D721Med (cell line): ENCODE measurements at places on chromosomes 16 and 17.

DNA sequence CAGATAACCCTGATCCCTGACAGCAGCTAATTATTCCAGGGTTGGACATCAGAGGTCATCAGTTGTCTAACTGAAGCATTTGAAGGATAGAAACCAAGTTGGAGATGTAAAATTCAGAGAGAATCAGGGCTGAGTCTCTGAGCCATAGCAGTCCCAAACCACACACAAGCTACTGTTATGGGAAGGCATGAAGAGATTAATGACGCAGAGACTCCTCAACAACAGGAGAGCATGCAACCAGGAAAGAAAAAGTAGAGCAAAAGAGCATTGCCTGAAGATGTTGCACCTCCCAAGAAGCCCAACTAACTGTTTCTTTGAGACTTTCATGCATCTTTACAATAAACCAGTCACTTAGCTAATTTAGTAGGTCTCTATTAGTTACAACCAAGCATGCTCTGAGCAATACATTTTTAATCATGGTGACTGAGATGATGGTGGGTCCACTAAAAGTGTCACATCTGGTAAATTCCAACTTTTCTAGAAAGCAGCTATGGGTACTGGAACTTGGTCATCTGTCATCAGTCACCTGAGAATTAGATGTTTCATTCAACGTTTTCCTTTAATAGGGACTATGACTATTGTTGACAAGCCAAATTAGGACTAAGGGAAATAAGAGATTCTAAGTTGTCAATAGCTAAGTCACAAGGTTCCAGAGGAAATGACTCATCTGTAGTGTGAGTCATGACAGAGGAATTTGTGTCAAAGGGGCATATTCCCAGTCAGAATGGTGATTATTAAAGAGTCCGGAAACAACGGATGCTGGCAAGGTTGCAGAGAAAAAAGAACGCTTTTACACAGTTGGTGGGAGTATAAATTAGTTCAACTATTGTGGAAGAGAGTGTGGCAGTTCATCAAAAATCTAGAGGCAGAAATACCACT is 239.8 kb downstream of the CHD9NB start:
- no peak for DNase-seq

GRCh38 chr17:49515196-49515770 is 20.2 kb downstream of the NGFR start:
- no peak for DNase-seq

DNA sequence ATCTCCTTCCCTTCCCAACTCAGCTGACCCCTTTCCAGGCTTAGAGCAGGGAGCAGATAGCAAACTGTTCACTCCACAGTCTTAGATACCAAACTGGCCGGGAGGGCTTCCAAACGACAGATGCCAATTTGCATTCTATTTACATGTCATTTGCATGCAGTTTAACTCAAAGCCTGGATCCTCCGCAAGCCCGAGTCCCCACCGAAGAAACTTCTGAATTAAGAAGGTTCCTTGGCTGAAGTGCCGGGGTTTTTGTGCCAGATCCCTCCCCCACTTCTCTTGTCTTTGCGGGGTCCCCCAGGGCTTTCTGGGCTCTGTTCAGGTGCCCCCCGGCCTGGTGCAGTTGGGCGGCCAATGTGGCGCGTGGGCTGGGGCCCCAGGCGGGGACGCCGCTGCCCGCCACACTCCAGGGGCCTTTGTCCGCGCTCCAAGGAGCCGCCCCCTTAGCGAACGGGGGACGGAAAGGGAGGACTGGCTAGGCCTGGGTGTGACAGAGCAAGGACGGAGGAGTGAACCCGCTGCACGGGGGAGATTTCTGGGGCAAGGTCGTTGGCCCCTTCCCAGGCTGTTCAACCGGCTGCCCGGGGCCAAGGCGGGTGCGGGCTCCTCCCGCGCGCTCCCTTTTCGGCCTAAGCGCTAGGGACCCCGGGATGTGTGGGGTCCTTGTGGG is 1.2 kb downstream of the GPRC5B start:
- DNase-seq: no peak

- no peak for DNase-seq
These were observed at the start of gene OR4D1 for GRCh38 chr17:58147930-58148434. Gene OR4D1 (plus strand): TSS chr17:58148384. CDS start chr17:58155154, 6,770 bp downstream.

- DNase-seq: no peak
These were observed 19.0 kb upstream of the KDM6B start for GRCh38 chr17:7814969-7815368.

DNA sequence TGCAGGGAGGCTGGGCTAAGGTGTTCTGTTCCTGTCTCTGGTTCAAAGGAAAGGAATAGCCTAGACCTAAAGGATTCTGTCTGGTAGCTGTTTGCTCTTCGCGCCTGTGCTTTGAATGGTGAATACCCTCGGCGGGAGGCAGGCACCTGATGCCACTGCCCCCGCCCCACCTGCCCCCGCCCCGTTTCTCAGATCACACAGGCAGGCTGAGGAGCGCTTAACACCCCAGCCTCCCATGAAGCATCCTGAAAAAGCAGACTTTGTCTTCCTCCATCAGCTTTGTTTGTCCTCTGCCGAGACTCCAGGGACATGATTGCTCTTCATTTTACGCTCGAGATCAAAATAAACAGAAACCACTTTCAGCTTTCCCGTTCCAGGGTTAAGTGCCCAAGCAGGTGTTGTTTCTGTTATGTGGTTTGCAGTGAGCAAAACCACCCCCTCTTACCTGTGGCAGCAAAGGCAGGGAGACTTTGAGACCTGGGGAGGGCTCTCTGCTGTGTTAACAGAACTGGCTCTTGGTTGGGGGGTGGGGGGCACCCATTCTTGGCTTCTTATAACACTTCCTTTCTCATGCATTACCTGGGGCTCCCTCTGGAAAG is 452.1 kb downstream of the WWOX start:
- DNase-seq: no peak

DNA sequence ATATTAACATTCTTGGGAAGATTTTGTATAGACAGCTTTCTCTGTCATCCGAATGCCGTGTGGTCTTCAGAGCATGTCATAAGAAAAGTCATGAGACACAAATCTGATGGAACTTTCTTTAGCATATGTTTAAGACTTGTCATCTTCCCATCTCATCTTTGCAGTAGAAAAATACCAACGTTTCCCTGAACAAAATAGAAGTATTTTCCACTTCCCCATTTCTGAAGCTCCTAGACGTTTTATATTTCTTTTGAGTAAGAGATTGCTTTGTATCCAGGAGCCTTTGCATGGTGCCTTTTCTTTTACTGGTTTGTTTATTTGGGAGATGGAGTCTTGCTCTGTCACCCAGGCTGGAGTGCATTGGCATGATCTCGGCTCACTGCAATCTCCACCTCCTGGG is 235.1 kb downstream of the PRKCA start:
- DNase-seq: no peak

DNA sequence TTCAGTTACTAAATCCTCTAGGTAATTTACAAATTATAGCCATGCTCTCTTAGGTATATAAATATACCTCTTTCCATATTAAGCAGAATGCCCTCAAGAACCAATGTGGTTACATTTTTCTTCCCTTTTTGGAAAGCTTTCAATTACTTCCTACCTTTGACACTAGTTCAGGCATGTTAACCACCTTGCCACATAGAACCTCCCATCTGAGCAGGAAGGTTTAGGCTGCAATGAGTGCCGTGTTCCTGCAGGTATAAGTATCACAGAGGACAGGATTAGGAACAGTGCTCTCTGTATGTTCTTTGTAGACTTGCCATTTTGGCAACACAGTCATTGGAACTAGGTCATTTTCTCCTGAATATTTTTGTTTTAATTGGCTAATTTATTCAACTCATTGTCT is 20.1 kb downstream of the KRT25 start:
- no peak for DNase-seq

- DNase-seq: no peak
These were observed 9.2 kb upstream of the ITPRIPL2 start for GRCh38 chr16:19104607-19105006.

DNA sequence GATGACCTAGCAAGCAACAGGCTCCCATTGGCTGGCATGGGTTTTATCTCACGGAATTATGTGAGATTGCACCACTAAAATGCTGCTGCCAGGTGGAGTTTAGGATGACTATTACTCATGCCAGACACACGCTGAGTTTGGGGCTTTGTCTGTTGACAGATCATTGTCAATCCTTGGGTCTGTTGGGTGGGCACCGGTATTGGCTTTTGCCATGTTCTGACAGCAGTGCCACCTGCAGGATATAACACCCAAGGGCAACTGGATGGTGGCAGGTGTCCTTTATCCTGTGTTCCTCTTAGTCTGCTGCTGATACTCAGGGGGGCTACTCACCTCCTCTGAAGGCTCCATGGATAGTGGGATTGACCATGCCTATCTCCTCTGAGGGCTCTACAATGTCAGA is 221.6 kb upstream of the DYNLRB2 start:
- no peak for DNase-seq

DNA sequence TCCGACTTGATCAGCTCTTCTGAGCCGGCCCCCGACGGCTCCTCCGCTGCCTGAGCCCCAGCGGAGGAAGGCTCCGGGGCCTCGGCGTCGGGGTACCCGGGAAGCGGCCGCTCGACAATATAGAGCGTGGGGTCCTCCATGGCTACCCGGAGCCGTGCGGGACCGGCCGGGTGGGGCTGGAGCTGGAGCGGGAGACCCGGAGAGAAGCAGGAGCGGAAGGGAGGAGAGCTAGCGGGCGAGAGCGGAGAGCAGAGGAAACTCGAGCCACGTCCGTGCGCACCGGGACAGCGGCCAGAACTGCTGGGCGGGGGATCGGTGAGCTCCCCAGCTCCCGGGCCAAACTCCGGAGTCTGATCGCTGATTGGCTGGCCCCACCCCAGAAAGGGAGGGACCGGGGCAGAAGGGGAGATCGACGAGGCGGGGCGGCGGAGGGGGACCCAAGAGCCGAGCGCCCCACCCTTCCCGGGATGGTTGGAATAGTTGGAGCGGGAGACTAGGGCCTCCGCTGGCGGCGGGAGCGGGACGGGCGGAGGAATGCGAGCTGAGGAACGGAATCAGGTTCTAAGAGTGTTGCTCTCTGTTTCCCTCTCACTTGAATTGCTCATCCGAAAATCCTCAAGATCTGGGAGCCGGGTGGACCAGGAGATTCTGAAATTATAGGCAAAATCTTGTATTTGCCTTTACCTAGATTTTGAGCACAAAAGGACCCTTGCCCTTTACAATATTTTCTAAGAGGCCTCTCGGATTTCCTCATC is at the start of gene CAVIN1:
Gene CAVIN1, minus strand, starts transcription at position 299 of the 755 bp plus-strand sequence. Its CDS starts 159 bp downstream, at position 140.
- no peak for DNase-seq

- DNase-seq: no peak
These were observed 49.5 kb upstream of the CRHR1 start for GRCh38 chr17:45734598-45734997.

- no peak for DNase-seq
These were observed 11.9 kb downstream of the CEP131 start for GRCh38 chr17:81210868-81211267.

- no peak for DNase-seq
These were observed 250.0 kb downstream of the KATNIP start for GRCh38 chr16:27799896-27800295.

GRCh38 chr16:66513111-66513723 is 36.7 kb downstream of the TK2 start:
- no peak for DNase-seq

GRCh38 chr16:68943961-68944360 is 100.6 kb downstream of the TANGO6 start:
- no peak for DNase-seq

- peak; percentile 53 for DNase-seq
These were observed 30.3 kb downstream of the HMOX2 start for GRCh38 chr16:4506450-4506849.

- peak; percentile 99 for DNase-seq
These were observed 15.4 kb upstream of the ZNF287 start for GRCh38 chr17:16584273-16584995.

- DNase-seq: no peak
These were observed 69.4 kb downstream of the MPRIP start for GRCh38 chr17:17111401-17112393.

- no peak for DNase-seq
These were observed 111.7 kb upstream of the FOXF1 start for GRCh38 chr16:86398622-86399021.

GRCh38 chr16:74677868-74678267 is 11.2 kb upstream of the RFWD3 start:
- no peak for DNase-seq

- no peak for DNase-seq
These were observed 56.2 kb upstream of the TEKT3 start for GRCh38 chr17:15397620-15398019.

DNA sequence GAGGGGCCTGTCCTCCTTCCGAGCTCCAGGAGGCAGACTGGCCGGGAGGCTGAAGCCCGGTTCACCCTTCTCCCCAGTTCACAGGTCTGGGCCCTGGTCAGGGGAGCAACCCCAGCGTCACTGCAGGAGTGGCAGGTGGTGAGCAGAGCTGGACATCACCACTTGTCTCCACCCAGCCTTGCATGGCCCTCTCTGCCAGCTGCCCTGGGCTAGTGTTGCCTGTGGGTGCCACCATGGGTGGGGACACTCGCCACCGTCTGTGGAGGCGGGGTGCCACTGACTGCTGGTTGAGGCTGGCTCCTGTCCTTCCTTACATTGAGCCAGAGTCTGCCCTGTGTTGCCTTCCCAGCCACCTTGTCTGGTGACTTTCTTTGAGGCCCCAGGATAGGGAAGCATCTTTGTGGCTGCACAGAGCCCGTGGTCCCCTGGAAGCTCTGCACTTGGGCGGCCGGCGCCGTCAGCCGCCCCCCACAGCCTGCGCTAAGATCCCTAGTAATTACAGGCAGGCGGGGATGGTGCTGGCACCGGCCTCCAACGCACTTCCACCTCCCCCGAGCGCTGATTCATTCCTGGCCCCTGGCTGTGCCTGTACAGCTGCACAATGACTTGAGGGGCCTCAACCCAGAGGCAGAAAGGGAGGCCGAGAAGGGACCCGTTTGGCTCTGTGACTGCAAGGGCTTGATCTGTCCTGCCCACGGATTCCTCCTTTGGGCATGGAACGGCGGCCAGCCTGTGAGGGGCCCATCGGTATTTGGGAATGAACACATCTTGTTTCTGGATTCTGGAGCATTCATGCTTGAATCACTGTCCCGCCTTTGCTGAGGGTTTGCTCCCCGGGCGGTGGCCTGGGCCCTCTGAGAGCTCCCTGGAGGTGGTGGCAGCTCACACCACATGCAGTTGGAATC is 5.2 kb downstream of the BAIAP2 start:
- DNase-seq: no peak

GRCh38 chr17:40325156-40326013 is 16.4 kb downstream of the RARA start:
- DNase-seq: no peak

DNA sequence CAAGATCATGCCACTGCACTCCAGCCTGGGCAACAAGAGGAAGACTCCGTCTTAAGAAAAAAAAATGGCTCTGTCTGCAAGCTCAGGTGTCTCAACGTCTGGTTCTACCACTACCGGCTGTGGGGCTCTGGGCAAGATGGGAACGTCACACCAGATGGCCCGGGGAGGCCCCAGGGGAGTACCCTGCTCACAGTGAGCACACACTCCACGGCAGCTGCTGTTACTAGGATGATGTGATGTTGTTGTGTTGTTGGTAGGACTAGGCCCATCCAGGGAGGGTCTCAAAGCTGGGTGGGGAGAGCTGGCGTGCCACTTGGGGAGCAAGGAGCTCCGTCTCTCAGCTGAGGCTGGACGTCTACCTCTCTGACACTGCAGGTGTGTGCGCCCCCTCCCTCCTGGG is 9.4 kb upstream of the NPTX1 start:
- DNase-seq: no peak
